ENCODE measurements at places on chromosomes 7 and 10.

DNA sequence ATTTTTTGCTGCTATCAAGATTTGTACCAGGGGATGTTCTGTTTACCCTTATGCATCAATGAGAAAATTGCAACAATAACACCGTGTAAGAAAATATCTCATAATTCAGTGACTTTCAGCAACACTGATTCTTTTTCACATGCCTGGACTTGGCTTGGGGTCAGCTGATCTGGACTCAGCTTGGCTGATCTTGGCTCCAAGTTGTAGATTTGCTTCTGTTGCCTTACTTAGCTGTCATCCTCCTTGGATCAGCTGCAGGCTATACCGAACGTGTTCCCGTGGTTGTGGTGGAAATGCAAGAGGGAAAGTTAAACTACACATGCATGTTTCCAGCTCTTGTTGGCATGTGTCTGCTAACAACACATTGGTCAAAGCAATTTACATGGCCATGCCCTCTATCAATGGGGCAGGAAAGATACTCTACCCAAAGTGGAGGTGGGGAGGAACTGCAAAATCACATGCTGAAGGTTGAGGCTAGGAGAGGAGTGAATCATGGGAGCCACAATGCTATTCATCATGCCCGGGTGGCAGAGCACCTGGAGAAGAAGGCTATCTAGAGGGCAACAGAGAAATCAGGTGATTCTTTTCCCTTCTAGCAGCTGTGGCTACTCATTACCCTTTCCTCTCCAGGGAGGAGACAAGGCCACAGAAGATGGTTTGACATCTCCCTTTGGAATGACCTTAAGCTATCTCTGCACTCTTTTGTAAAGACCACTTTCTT lies 1276.3 kb upstream of the AUTS2 start:
- DNase-seq = no peak

GRCh38 chr10:62694537-62695126 lies 109.9 kb upstream of the ADO start:
- DNase-seq = no peak

DNA sequence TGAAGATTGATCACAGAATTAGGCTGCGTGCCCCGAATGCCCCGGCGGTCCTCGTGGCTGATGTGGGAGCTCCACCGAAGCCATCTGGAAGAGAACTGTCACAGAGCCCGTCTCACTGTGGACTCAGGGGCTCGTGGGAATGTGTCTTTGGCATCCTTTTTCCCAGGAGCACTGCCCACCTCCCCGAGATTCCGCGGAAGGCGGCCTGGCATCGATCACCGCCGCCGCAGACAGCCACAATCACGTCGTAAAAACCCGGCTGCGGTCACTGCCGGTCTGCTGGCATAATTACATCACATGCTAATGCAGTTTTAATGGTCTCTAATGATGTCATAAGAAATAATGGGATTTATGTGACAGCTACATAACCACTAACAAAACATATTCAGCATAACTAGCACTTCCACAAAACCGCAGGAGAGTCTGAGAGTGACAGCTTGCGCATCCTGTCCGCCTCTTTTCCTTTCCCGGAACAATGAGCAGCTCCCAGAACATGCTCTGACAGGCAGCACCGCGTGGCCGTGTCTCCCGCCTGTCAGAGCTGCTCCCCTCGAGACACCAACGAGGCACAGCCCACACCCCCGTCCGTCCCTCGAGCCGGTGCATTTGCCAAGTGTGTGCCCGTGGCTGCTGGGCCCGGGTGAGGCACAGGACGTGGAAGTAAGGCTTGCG lies 490.0 kb downstream of the PTPRN2 start:
- no peak for DNase-seq

DNA sequence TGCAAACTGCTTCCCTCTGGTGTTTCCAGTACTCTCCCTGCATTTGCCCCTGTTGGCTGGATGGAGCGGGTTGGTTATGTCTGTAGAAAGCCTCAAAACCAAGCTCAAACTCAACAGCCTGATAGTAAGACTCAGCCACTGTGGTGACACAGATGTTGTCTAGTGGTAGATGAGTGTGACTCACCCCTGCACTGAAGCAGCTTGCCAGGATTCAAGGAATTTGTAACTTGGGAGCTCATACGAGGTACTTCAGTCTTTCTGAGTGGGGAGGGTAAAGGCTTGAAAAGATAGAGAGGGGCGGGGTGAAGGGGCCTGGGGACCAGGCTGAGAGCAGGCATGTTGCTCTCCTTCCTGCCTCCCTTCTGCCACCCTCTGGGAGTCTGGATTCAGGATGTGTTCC lies 22.9 kb upstream of the AQP1 start:
- no peak for DNase-seq

DNA sequence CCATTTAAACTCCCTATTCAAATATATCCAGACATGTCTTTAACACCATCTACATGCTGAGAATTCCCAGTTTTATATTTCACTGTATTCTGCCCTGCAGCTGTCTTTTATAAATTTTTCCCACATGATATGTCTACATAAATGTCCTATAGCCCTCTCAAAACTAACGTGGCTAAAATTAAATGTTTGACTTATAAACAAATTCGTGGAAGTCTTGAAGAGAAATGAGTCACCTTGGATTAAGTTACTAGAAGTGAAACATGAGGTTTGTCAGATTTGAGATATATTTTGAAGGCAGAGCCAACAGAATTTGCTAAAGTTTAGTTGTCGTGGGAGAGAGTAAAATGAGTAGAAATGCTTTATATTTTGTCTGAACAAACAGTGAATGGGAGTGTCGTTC lies 386.9 kb upstream of the CNTNAP2 start:
- DNase-seq = no peak

GRCh38 chr10:89189211-89189734 lies 17.8 kb downstream of the CH25H start:
- DNase-seq = no peak

DNA sequence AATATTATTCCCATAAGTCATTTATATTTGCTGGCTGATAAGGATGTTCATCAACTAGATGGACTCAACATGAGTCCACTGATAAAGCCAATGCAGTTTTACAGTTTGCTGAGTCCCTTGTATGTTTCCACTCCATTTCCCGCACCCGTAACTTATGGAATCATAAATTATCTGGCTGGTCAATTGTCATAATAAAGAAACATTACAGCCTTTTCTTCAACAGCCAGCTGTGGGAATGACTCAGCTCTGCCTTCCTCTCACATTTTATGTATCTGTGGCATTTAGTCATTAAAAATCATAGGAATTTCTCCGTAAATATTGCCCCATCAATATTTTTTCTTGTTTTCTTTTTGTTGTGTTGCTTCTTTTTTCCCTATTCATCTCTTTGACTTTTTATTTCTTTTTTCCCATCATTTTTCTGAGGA lies 22.3 kb upstream of the TMEM26 start:
- no peak for DNase-seq

- no peak for DNase-seq
These were observed 7.4 kb upstream of the XRCC2 start for GRCh38 chr7:152683297-152683696.

DNA sequence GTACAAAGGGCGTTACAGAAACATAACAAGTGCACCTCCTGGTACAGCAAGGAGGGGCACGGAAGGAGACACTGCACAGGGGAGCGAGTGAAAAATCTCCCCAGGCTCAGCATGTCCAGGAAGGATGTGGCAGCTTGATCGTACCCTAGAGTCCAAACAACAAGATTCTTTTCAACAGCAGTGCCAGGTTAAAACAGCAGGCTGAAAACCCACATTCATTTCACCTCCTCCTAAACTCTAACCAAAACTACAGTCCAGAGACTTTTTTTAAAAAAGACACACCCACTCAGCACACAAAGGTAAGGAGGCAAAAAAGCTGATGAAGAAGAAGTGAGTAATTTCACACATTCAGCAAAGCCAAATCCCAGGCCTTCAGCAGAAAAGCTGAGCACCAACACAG lies 138.8 kb downstream of the SFMBT2 start:
- DNase-seq = no peak

GRCh38 chr7:108261560-108262255 lies 131.5 kb upstream of the LAMB4 start:
- DNase-seq = no peak

- DNase-seq = no peak
These were observed 28.8 kb upstream of the PRTFDC1 start for GRCh38 chr10:24981161-24981710.

GRCh38 chr7:137443616-137444015 lies 100.1 kb upstream of the PTN start:
- no peak for DNase-seq

DNA sequence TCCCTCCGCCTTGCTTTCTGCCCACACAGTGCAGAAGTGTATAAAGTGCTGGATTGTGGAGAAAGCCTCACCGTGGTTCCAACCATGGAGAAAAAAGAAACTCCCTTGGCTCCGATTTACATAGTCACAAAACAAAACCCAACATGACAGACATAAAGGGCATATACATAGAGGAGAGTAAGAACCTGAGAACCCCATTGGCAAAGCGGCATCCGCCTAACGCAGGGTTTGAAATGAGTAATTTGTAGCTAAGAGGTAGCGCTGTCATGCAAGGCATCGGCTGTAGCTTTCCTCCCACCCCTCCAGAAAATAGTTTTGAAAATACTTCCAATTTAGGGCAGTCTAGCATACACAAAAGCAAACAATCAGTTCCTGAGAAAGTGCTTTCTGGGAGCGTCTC lies 126.0 kb upstream of the NRBF2 start:
- DNase-seq = no peak

DNA sequence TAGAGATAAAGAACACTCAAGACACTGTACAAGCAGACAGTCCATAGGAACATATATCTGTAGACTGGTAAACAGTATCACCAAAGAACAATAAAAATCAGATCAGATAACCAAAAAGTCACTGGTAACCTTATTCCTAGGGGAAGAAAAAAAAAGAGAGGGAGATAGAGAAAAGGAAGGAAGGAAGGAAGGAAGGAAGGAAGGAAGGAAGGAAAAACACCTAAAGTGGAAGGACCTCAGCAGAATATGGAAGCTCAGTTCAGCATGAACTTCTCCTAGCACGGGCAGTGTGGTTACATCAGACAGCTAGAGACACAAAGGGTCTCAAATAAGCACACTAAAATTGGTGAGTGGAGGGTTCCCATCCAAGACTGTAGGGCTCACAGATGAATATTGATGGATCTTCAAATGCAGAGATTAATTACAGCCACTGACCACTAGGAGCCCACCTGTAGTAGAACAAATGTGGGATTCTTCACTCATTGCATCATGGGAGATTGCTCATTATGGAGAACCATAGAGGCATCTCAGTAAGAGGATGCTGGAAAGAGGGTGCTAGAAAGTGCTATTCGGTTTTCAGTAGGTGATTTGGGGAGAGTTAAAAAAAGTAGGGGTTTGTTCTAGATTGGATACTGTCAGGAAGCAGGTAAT lies 293.4 kb upstream of the C7orf33 start:
- no peak for DNase-seq

GRCh38 chr7:69700331-69700730 lies 102.1 kb downstream of the AUTS2 start:
- no peak for DNase-seq

DNA sequence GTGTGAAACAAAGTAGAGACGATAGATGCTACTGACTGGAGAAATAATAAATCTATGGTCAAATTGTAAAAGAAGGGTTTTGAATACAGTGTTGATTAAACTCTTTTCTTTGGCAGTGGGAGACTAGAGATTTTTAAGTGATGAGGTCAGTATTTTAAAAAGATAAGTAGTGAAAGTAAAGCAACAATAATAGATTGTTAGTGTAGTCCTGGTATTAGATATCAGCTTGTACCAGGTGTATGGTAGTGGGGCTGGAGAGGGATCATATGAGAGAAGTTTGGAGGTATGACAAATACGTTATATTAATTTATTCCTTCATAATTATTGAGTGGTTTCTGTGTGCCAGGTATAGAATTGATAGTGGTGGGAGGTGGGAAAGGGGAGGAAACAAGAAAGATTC lies 25.2 kb downstream of the PHTF2 start:
- no peak for DNase-seq

- no peak for DNase-seq
These were observed 43.1 kb upstream of the TUBB8 start for GRCh38 chr10:92153-92552.

DNA sequence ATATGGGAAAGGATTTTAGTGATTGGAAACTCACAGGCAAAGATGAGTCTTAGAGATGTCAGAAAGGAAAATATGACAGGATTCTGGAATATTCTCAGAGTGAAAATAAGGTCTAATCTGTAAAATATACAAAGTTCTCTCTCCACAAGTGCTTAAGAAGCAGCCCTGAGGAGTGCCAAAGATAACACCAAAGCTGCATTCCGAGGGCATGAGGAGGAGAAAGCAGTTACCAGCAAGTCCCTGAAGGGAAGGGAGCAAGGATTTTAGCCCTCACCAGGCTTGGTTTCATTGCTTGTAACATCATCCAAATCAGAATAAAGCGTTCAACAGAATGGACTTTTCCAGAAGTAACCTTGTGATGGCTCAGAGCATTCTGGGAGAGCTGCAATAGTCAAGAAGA lies 31.4 kb upstream of the DLX6 start:
- DNase-seq = no peak

DNA sequence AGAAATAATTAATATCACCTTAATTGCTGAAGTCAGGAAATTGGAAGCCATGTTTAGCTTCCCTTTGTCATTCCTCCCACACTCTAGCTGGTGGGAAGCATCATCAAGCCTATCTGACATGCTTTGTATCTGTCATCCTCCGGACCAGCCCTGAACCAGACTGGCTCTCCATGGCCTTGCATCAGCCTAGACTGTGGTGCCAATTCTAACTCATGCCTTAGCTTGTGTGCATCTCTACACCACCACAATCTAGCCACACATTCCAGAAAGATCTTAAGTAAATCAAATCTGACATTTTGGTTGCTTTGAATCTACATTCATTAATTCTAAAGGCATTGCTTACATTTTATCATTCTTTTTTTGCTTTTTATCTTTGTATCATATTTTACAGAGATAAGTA lies 196.4 kb upstream of the VSTM2A start:
- no peak for DNase-seq

DNA sequence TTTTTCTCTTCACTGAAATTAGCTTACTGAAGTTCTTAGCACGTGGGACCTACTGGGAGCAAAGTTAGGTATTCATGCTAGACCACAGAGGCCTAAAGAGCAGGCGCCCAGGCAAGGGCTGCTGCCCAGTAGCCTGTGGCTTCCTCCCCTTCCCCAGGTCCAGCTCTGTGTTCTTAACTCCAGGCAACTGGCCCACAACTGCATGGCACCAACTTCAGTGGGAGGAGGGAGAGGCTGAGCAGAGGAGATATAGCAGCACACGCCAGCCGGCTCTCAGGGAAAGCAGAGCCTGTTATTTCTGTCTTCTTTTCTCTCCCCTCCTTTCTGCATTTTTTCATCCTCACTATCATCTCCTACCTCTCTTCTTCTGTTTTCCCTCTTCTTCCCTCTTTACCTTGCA lies 67.4 kb downstream of the PCGF5 start:
- no peak for DNase-seq

- no peak for DNase-seq
These were observed 92.3 kb downstream of the DNAJB6 start for GRCh38 chr7:157429001-157429679.

- DNase-seq = no peak
These were observed 700 bp downstream of the NIPSNAP2 start for GRCh38 chr7:55965100-55965470.

- DNase-seq = no peak
These were observed 8.3 kb upstream of the RBM17 start for GRCh38 chr10:6080417-6080973.

- DNase-seq = no peak
These were observed 38.0 kb downstream of the USP6NL start for GRCh38 chr10:11573497-11573896.

- no peak for DNase-seq
These were observed 218.5 kb upstream of the MKLN1 start for GRCh38 chr7:131109011-131109758.

All from activated T-helper 1 cell treated with anti-CD3 and anti-CD28 coated beads, Interleukin-2, amount 50 U/mL, for 16 hours (primary cell).